Activated CD8-positive, alpha-beta memory T cell treated with anti-CD3 and anti-CD28 coated beads, Interleukin-2, amount 10 ng/mL, durations not matched to agents 7 days and 5 days (primary cell): ENCODE measurements at places on chromosomes 11 and 22.

DNA sequence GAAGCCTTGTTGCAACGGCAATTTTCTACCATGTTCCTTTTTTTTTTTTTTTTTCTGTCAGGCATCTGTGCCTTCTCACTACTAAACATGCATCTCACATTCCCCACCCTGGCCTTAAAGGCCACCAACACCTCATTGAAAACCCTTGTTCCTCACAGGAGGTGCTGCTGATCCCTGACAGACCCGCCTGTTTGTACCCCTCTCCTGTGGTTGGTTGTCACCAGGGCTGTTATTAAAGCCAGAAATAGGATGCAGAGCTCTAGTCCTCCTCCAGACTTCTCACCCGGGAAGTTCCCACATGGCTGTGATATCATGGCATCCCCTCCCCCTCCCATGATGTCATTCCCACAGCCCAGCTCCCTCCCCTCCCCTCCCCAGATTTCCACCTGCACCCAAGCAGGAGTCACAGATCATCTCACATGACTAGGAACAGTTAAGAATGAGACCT is 302.8 kb upstream of the NCAM1 start:
- DNase-seq = no peak

GRCh38 chr11:69486056-69486772 is 4.8 kb downstream of the LINC01488 start:
- DNase-seq = no peak

GRCh38 chr22:42172773-42173172 is 42.2 kb upstream of the CYP2D6 start:
- DNase-seq = no peak

DNA sequence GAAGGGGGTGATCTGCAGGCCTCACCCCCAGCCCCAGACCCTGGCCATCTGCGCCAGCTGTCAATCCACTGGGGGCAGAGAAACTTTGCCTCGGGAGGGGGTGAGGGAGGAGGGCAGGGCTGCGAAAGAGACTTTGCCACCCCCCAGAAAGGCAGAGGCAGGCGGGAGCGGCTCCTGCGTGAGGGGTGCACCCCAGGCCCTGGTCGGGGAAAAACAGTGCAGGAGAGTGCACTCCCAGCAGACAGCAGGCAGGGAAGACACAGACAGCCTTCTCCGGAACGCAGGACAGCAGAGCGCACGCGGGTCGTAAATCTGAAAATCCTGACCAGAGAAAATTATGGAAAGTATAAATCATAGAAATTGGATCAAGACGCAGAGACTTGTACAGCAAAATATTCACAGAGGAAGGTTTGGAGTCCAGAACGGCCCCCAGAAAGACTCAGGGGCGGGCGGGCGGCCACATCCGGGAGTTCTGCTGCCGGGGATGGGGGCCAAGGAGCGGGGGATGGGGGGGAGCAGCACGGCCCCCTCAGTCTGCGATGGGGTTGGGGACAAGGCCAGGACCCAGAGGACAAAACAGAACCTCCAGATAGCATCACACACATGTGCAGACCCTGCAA is 8.0 kb upstream of the MRPL23 start:
- DNase-seq = peak; percentile 61

- no peak for DNase-seq
Observed at GRCh38 chr22:32465661-32466060, 1.4 kb upstream of the BPIFC start.

GRCh38 chr11:68806931-68807844 is 34.5 kb downstream of the CPT1A start:
- DNase-seq = no peak

DNA sequence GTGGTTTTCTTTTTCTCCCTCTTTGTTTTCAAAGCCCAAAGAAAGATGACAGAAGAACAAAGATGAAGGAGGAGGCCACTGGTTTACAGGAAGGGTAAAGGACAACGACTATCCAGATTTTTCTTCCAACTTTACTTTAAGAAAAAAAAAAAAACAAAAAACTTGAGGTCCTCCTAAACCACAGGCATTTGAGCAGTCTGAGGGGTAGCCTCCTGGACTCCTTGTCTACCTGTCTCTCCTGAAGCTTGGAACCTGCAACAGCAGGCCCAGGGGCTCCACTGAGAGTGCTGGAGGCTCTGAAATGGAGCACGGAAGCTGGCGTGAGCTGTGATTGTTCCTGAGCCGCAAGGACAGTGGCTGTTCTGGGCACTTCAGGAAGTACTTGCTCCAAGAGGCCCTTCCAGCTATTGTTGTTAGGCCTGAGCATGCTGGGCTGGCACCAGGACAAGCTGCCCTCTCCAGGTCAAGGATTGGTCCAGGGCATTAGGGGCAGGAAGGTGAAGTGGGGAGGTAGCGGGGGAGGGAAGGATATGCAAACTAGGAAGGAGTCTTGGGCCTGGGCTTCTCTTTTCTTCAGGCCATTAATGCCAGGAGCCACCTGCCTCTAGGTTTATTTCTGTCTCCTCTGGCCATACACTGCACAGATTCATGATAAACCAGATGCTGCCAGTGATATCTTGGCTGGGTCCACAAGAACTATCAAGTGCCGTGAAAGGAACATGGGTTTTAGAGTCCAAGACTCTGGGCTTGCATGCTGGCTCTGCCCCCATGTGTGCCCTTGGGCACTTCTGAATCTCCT is 147.3 kb downstream of the CCDC34 start:
- no peak for DNase-seq

GRCh38 chr11:2212411-2213251 is 41.0 kb upstream of the TH start:
- DNase-seq = peak; percentile 19

GRCh38 chr11:67032830-67033551 is 10.1 kb downstream of the SYT12 start:
- no peak for DNase-seq

- DNase-seq = no peak
Observed at GRCh38 chr11:61895046-61895717, 3.8 kb upstream of the FADS3 start.

DNA sequence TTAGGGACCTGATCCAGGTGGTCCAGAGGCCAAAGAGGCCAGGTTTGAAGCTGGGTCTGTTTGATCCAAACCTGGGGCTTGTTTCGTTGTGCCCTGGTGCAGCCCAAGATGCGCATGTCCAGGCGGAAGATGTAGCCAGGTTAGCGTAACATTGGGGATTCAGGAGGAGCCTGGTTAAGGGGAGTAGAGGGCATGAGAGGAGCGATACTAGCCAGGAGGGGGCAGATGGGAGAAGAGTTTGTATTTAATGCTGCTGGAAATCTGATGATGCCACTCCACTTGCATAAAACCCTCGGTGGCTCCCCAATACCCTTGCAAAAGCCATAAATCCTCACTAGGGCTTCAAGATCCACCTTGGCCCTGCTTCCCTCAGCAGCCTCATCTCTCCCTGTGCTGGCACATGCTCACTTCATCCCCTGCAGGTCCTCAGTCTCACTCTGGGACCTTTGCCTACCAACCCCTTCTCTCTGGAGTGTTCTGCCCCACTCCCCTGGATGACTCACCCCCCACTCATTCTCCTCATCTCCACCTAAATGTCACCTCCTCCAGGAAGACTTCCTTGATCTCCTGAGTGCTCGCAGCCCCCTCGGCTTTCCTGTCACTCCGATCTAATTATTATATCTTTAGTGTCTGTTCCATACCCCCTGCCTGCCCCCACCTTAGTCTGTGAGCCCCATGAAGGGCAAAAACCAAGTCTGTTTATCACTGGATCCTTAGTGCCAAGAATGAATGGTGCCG is 95.9 kb downstream of the MIAT start:
- no peak for DNase-seq

DNA sequence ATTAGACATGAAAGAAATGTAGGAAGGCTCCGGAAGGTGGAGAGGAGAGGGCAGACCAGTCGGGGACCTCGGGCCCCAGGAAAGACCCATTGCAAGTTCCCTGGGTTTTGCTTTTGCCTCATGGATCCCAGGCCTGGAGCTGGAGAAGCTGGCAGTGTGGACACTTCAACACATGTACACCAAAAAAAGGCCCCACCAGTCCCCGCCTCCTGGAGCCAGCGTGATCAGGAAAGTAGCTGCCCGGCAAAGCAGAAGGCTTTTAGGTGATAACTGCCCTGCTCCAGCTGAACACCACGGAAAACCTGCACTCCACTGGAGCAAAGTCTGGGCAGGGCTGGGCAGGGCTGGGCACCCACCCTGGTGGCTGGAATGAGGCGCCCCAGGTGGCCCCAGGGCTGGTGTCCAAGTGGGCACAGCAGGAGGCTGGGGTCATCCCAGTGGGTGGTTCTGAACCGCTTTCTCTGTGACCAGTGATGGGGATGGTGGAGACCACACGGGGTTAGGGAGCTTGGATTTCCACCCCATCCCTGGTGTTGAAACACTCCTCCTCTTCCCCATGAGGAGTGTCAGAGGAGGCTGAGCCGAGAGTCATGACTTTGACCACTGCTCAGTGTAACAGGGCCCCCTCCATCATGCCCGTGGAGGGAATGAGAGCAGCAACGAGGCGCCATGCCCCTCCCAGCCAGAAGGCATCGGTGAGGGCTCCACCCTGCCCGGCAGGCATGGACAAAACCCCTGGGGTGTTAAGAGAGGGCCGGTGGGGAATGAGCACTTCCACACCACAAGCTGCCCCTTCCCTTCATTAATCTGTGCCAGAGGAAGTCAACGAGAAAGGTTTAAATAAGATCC is 16.9 kb upstream of the MUC5AC start:
- no peak for DNase-seq

GRCh38 chr11:77412814-77413213 is 61.1 kb downstream of the PAK1 start:
- DNase-seq = no peak

GRCh38 chr11:42770444-42771065 is 541.2 kb upstream of the API5 start:
- DNase-seq = no peak

DNA sequence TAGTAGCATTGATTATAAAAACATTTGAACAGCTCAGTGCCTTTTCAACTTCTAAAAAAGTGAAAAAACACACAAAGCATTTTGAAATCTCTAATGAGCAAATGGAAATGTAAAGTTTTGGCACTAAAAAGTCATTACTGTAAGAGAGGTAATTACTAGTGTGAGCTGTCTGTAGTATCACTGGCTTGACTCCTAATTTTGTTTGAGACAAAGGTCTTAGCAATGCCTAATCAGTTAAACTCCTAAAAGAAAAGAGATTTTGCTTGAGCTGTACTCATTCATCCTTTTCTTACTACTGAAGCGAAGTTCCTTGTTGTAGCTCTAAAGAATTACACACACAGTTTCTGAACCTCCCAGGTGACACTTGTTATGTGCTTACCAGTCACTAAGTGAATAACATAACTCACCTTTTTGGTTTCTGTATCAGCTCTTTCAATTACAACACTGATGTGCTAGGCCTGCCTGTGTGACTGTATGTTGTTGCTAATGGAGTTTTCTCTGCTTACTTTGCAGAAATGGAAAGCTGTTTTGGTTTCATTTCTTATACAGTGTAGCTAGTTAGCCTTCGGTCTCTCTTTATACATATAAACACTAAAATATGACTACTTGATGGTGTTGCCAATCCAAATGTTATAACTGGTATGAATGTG is 924.4 kb upstream of the TENM4 start:
- DNase-seq = no peak

DNA sequence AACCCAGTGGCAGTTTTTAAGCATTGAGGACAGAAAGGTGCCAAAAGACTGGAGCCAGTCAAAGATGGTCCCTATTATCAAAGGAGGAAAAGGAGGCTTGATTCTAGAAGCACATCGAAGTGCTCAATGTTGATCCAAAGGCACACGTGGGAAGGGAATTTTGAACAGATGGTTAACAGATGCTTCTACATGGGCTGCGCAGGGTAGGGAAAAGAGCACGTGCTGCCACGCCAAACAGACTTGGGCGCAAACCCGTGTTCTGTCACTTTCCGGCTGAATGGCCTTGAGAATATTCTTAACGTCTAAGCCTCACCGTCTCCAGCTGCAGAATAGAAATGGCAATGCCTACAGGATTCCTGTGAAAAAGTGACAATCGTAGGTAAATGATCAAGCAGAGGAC is 217.9 kb upstream of the MTNR1B start:
- DNase-seq = no peak

- DNase-seq = no peak
Observed at GRCh38 chr11:131278472-131278871, 91.9 kb upstream of the NTM start.
